ENCODE measurements at places on chromosomes 3 and 15. TPM values are rescaled to one million over a fixed set of nuclear protein-coding genes. Genes with fewer than 3 reads are reported as not detected.

Gene CATSPER2
- 7.6 TPM for total RNA-seq

Gene ALAS1
- 81.4 TPM for total RNA-seq

Gene RBP2
- total RNA-seq, result not detected

Gene TERC
- 3.1 TPM for total RNA-seq

Gene CBLB
- total RNA-seq, result 122 TPM

Gene ZNF445
- total RNA-seq, result 23.8 TPM

Gene CP
- total RNA-seq, result not detected

Gene RPP14
- total RNA-seq, result 18.0 TPM

Gene LIPH
- total RNA-seq, result not detected

Gene TMEM207
- not detected for total RNA-seq
